BJ (cell line): ENCODE measurements at places on chromosomes 13 and 19. TPM values are rescaled to one million over a fixed set of nuclear protein-coding genes. Genes with fewer than 3 reads are reported as not detected.

The ZNF491 gene
- polyA plus RNA-seq, result 0.67 and 1.3 TPM in 2 replicates

The PRR19 gene
- 0.43 and 0.93 TPM in 2 replicates for polyA plus RNA-seq

The TNFRSF19 gene
- 11.6 and 14.8 TPM in 2 replicates for polyA plus RNA-seq

The SLC5A5 gene
- polyA plus RNA-seq, result not detected in 2 replicates

The GGACT gene
- polyA plus RNA-seq, result 7.0 and 8.5 TPM in 2 replicates

The GJB2 gene
- polyA plus RNA-seq, result not detected in 2 replicates

The LHB gene
- not detected in 2 replicates for polyA plus RNA-seq

The ZNF845 gene
- 1.5 and 3.2 TPM in 2 replicates for polyA plus RNA-seq

The MATK gene
- polyA plus RNA-seq, result not detected in 2 replicates

The DPY19L3 gene
- polyA plus RNA-seq, result 17.9 and 31.9 TPM in 2 replicates

The LILRA1 gene
- not detected in 2 replicates for polyA plus RNA-seq

The MISP gene
- 0.05 and 0.06 TPM in 2 replicates for polyA plus RNA-seq

The NLRP11 gene
- polyA plus RNA-seq, result not detected in 2 replicates

The SHKBP1 gene
- polyA plus RNA-seq, result 35.5 and 59.0 TPM in 2 replicates

The CERS1 gene
- 0.39 and 0.83 TPM in 2 replicates for polyA plus RNA-seq

The TSSK6 gene
- 0.98 and 1.7 TPM in 2 replicates for polyA plus RNA-seq

The SIGLEC12 gene
- not detected in 2 replicates for polyA plus RNA-seq

The RFPL4AL1 gene
- polyA plus RNA-seq, result not detected in 2 replicates

The ANGPTL8 gene
- not detected in 2 replicates for polyA plus RNA-seq

The PSPN gene
- polyA plus RNA-seq, result 0.32 and 0.48 TPM in 2 replicates

The CGB5 gene
- polyA plus RNA-seq, result not detected in 2 replicates

The ICAM1 gene
- polyA plus RNA-seq, result 42.5 and 55.9 TPM in 2 replicates

The RGL3 gene
- 1.4 and 2.3 TPM in 2 replicates for polyA plus RNA-seq

The ACER1 gene
- polyA plus RNA-seq, result 0.05 and 0.10 TPM in 2 replicates

The ZNF665 gene
- polyA plus RNA-seq, result 3.0 and 3.5 TPM in 2 replicates

The KLK2 gene
- not detected in 2 replicates for polyA plus RNA-seq
